SJCRH30 (cell line): ENCODE measurements at places on chromosomes 1 and 21.
A peak's percentile ranks its signal among the peaks of the same experiment; 100 is the strongest.

DNA sequence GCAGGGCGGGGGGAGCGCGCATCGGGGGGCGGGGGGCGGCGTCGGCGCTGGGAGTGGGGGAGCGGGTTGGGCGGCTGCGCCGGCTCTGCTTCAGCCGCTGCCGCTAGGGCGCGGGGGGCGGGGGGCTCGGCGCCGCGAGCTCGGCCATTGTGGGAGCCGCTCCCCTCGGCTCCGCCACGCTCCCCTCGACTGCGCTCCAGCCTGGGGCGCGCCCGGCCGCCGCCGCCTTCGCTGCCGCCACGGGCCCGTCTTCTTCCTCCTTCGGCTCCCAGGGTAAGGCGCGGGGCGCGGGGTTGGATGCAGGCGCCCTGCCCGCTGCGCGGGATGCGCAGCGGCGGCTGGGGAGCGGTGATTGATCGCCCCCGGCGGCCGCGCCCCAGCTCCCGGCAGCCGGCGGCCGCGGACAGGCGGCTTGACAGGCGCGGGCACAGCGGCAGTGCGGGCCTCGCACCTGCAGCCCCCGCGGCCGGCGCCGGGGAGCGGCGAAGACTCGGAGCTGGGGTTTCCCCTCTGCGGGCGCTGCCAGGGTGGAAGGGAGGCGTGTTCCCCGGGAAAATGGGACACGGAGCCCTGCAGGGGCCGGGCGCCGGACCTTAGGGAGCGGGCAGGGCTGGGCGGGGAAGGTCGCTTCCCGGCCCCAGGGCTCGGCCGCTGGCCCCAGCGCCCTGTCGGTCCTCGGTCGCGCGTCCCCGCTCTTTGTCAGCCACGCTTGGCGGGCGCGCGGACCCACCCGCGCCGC, 55.3 kb downstream of the NDUFS5 start:
- no peak for DNase-seq

GRCh38 chr1:19456968-19457441, 28.3 kb downstream of the CAPZB start:
- DNase-seq, result no peak

DNA sequence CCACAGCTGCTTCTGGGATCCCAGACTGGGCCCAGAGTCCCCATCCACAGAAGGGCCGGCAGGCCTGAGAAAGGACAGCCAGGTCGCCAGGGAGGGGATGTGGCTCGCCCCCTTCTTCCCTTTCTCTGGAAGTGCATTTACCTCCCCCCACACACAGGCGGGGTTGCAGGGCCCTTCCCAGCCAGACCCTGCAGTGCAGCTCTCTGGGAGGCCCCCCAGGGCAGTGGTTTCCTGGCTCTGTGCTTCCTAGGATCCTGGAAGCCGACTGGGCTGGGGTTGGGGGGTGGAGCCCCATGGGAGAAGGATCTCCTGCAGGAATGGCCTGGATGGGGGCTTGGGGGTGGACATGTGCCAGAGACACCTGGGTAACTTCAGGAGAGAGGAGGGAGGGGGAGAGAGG, 4.2 kb upstream of the COL6A1 start:
- DNase-seq, result peak; percentile 32

- DNase-seq, result no peak
Measured at GRCh38 chr1:190906206-190906725, 428.6 kb upstream of the BRINP3 start.

DNA sequence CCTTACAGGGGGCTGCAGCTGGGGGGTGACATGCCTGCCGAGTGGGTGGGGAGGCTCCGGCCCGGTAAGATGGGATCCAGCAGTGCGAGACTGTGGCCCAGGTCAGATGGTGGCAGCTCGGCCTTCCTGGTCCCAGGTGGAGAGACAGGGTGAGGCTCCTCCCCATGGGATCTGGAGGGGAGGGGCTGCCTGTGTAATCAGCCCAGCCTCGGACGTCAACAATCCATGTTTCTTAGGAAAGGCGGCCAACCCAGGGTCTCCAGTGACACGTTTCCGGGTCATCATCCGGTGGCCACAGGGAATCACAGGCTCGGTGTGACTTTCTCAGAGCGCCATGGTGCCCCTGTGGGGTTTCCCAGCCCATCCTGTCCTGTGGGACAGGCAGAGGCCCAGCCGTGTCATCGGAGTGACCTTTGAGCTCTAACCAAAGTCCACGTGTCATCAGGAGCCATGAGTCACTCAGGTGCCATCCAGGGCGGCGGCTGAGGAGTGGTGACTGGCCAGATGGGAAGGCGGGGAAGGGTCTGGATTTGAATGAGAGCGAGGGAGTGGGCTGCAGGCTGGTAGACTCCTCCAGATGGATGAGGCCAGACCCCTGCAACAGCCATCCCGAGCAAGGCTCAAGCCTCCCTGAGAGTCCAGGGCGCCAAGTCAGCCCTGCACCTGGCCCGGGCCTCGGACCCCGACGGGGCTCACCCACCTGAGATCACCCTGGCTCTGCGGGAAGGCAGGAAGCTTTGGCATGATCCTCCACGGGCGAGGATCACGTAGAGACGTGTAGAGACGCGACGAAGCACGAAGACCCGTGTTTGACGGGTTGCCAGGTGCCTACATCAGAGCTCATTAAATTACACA, 6.6 kb upstream of the HES4 start:
- DNase-seq, result no peak

DNA sequence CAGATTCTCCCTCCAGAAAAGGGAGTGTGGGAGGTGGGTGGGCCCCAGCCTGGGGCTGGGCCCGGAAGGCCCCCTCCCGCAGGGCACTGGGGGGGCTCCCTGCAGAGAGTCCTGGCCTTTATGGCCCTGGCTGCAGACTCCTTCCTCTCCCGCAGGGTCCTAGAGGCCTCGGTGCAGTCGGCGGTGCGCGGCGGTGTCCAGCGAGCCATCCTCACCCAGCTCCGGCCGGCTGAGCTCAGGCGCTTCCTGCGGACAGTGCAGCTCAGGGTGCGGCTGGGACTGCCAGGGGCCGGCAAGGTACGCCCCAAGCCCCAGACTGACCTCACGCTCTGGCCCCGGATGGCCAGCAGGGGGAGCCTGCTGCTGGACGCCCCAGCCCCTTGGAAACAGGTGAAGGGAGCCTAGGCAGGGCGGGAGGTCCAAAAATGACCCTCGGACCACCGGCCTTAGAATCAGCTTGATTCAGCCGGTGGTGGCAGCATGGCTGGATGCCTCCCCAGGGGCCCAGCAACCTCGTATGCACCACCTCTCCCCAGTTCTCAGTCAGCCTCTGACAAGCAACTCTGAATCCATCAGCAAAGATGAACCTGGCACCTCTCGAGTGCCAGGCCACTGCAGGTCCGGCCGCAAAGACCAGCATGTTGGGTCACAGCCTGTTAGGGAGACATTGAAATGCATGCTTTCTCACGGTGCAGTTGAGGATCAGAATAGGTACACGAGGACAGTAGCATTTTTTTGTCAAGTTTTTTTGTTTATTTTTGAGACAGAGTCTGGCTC, 20.6 kb downstream of the MTHFR start:
- peak; percentile 60 for DNase-seq

DNA sequence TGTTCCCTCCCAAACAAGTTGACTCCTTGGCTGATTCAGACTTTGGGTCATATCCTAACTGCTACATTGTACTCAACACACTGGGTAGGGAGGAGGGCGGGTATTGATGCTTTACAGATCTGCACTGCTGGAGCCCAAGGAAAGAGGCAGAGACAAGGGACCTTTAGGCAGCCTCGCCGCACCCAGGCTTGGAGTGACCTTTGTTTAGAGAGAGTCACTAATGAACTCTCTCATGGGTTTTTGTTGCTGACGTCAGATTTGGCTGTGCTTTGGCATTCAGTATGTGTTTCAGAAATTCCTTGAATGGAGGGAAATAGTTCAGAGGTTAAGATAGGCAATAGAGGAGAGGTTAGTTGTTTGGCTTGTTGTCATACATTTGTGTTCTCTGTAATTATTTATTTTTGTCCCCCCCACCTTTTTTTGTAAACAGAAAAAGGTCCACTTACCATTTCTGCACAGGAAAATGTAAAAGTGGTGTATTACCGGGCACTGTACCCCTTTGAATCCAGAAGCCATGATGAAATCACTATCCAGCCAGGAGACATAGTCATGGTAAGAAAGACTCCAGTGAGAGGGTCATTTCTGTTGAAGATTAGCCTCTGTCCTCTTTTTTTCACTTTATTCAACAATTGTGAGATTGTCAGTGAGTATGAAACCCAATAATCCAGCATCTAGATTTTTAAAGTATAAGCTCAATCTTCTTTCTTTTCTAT, 116.1 kb downstream of the ATP5PO start:
- DNase-seq, result no peak
